ENCODE measurements at places on chromosomes 12 and 14. TPM values are rescaled to one million over a fixed set of nuclear protein-coding genes. Genes with fewer than 3 reads are reported as not detected.
A peak's percentile ranks its signal among the peaks of the same experiment; 100 is the strongest.

The LRFN5 gene
- polyA plus RNA-seq, result 11.8 TPM

The TAS2R31 gene
- polyA plus RNA-seq, result 0.88 TPM

The KRT82 gene
- polyA plus RNA-seq, result not detected

The TMEM121 gene
- polyA plus RNA-seq, result 5.4 TPM

The LHX5 gene
- not detected for polyA plus RNA-seq

The TAS2R10 gene
- polyA plus RNA-seq, result 1.6 TPM

The LRP10 gene
- 94.9 TPM for polyA plus RNA-seq

The SOAT2 gene
- polyA plus RNA-seq, result 2.7 TPM

The CD163L1 gene
- 2.3 TPM for polyA plus RNA-seq

The PTGDR gene
- 0.84 TPM for polyA plus RNA-seq

The KHNYN gene
- polyA plus RNA-seq, result 43.7 TPM

The CYP46A1 gene
- polyA plus RNA-seq, result 4.1 TPM

The GYS2 gene
- 0.08 TPM for polyA plus RNA-seq

The AMN gene
- polyA plus RNA-seq, result 50.0 TPM

The EIF2S3B gene
- 1.3 TPM for polyA plus RNA-seq

The MNAT1 gene
- polyA plus RNA-seq, result 39.7 TPM

The GLS2 gene
- polyA plus RNA-seq, result 1.5 TPM

The C12orf50 gene
- 0.82 TPM for polyA plus RNA-seq

GRCh38 chr12:108772891-108773797 lies 41.8 kb upstream of the CORO1C start:
- DNase-seq, result no peak

DNA sequence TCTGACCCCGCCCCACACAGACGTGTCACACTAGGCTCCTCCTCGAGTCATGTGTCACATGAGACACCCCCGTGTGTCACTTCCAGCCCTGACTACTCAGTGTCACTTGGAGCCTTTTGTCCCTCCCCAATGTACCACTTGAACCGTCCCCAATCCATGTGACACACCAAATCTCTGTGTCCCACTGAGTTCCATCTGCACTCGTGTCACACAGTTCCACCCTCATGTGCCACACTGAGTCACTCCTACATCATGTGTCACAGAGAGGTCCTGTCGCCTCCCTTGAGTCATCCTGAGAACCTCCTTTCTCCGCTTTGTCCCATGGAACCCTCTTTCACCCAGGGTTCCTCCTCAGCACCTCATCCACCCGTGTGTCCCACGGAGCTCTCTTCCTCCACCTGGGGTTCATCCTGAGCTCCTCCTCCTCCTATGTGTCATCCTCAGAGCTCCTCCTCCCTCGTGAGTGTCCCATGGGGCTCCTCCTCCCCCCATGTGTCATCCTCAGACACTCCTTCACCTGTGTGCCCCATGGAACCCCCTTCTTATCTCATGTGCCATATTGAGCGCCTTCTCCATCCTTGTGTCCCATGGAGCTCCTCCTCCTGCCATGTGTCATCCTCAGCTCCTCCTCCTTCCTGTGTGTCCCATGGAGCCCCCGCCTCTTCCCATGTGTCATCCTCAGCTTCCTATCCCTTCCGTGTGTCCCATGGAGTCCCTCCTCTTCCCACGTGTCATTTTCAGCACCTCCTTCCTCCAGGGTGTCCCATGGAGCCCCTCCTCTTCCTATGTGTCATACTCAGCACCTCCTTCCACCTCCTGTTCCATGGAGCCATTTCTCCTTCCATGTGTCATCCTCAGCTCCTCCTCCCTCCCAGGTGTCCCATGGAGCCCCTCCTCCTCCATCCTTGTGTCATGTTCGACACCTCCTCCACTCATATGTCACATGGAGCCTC lies 32.0 kb downstream of the RTL1 start:
- DNase-seq, result no peak

DNA sequence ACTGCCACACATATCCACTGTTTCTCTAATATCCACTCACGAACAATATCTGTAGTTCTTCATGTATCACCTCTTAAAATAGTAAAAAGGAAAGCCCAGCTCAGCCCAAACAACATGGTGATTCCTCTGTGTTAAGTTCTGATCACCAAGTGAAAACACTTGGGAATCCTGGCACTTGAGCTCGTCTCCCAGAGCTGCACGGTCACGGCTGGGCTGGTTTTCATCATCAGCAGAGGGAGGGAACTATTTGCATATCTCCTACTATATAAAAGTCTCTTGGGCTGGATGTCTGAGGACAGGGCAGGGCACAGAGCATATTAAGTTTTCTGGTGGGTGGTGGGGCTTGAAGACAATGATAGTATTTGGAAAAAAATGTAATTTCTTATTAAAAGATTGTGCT lies 870.6 kb downstream of the TMEM121 start:
- DNase-seq, result no peak

GRCh38 chr14:35944847-35945246 lies 118.7 kb downstream of the BRMS1L start:
- no peak for DNase-seq

- DNase-seq, result peak; percentile 82
Measured at GRCh38 chr12:106840243-106840642, 65.8 kb downstream of the RIC8B start.

GRCh38 chr12:124497658-124498057 lies 69.8 kb downstream of the NCOR2 start:
- DNase-seq, result no peak

- DNase-seq, result no peak
Measured at GRCh38 chr12:86290615-86291014, 34.4 kb upstream of the MGAT4C start.

DNA sequence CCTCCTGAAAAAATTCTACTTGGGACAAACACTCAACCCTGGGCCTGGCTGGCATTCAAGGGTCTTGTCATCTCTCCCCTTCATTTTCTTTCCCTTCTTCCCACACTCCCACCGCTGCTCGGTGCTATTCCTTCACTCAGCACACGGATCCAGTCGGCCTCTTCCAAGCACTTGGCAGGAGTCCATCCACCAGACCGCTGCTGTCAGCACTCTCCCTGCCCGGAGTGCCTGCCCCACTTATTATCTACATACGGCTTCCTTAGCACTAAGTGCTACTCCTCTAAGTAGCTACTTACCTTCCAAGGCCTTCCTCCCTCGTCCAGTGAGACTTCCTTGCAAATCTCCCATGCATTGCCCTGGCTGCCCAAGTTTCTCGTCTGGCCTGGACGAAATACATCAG lies 29.8 kb downstream of the CALM1 start:
- no peak for DNase-seq

GRCh38 chr12:26406813-26407212 lies 211.4 kb downstream of the SSPN start:
- DNase-seq, result no peak

DNA sequence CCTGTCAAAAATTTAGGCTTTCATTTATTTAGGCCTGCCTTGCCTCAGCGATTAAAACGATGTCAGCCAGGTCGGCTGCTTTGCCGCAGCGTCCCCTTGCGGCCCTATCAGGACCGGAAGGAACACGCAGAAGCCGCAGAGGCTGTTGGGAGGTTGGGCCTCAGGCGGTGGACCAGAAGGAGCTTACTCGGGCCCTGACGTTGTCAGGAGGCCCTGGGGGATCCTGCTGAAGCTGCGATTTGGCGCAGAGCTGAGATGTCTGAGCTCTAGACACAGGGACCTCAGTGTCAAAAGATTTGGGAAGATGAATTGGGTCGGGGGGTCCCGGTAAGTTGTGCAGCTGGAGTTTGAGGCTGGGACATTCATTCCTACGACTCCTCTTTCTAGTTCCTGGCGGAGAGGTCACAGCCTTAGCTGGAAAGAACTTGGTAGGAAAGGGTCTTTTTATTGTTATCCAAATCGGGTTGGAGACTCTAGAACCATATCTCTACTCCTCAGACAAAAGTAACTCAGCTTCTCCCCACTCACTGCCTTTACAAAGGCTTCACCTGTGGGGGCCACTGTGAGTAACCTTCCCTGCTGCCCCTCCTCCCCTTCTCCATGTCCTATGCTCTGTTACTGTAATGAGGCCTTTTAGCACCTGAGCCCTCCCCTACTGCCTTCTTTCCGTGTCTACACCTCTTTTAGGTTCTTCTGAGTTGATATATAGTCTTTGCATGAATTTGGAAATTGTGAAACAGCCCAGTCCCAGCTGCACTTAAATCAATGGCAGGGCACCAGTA lies 6.6 kb upstream of the ABCD2 start:
- DNase-seq, result no peak

DNA sequence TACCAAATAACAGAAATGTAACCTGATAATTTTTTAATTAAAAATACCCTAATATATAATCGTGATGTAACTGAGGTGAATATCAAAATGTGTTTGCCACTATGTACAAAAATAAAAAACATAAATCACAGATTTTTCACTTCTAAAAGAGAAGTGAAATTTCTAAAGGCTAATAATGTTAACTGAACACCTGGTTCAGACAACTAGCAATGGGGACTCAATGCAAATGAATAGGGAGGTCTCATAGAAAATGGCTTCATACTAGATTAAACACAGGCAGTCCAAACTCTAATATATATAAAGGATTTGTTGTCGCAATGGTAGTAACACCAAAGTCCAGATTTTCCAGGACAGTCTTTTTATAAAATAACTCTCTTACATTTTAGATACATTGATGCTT lies 365.4 kb upstream of the ATP2B1 start:
- DNase-seq, result no peak

DNA sequence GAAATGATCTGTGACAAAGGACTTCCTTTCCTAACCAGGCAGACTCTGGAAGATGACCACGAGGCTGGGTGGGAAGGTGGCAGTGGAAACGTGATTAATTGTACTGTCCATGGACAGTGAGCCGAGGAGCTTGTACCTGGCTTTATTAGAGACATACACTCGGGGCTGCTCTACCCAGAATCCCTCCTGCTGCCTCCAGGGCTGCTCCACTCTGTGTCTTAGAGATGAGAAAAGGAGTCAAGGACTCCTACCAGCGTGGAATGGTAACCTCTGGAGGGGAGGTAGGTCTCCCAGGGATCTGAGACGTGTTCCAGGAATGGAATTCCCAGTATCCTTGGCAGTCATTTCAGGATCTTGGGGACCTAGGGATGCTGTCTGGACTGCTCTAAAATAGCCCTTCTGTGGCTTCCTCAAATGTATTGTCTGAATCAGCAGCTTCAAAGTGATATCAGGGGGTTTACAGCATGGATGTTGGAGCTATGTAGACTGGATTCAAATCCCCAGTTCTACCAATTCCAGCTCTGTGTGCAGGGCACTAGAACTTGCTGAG lies 237.8 kb downstream of the CACNA1C start:
- DNase-seq, result no peak

GRCh38 chr14:94558842-94559241 lies 2.4 kb upstream of the SERPINA4 start:
- no peak for DNase-seq

- DNase-seq, result no peak
Measured at GRCh38 chr12:91555436-91556415, 373.1 kb upstream of the DCN start.

DNA sequence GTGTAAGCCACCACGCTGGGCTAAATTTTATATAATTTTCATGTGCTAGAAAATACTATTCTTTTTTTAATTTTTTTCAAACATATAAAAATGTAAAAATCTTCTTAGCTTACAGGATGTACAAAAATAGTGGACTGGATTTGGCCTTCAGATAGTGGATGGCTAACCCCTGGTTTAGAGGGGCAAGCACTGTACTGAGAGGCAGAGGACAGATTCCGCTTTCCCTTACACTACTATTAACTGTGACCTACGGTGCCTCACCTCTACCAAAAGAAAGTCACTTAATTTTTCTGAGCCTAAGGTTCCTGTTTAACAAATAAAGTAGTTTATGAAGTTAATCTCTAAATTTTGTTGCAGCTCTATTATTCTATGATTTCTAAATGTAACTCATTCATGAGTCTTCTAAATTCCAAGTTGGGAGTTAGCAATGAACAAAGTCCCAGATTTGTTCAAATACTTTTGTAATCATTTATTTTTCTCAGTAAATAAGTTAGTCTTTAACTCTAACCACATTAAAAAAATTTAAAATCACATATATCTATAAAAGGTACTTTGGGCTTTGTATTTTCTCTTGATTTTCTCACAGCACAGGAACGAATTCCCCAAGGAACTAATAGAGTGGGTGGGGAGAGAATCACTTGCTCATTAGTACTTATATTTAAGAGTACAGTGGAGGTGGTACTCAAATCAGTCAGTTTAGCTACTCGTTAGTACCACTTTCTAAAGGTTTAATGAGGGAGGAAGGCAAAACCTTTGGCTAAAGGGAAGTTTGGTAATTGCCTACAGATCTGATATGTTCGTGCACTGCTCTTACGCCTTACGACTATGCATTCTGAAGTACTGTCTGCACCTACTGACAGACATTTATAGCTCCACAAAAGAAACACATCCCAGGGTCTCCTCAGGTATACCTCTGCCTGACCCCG lies 33.7 kb downstream of the SLC15A5 start:
- no peak for DNase-seq

GRCh38 chr12:24796876-24797275 lies 152.0 kb downstream of the BCAT1 start:
- no peak for DNase-seq

- DNase-seq, result no peak
Measured at GRCh38 chr12:50639721-50640120, 124.2 kb upstream of the ATF1 start.

DNA sequence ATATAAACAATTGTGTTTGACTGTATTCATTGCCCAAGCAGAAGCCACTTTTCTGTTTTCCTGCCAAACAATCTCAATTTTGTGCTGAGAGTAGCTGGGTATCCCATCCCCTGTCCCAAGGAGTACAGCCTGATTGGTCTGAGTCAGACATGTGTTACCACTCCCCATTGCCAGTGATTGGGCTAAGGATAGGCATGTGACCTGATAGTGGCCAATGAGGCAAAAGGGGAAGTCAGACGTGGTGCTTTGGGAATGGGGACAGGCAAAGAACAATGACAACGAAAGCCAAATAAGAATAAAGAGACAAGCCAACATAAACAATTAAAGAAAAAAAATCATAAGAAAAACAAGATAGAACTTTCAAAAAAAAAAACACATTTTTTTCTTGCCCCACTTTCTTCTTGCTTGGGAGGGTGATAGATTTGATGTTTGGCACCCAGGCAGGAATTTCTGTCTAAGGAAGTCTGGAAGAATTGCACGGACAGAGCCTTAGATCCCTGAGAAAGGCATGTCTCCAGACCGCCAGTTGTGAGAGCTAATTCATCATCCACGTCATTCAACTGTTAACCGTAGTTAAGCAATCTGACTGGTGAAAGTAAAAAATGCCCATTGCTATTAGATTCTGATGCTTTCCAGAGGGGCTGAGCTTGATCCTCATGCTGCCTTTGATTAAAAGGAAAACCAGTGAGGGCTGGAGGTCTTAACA lies 626.6 kb upstream of the TMEM132C start:
- DNase-seq, result no peak

- no peak for DNase-seq
Measured at GRCh38 chr12:121240062-121240420, 30.1 kb downstream of the P2RX4 start.

GRCh38 chr14:76883447-76883846 lies 57.2 kb downstream of the LRRC74A start:
- DNase-seq, result no peak

GRCh38 chr12:67969134-67969802 lies 20.0 kb upstream of the IFNG-AS1 start:
- DNase-seq, result no peak
